ENCODE measurements at places on chromosomes 11 and 22.

DNA sequence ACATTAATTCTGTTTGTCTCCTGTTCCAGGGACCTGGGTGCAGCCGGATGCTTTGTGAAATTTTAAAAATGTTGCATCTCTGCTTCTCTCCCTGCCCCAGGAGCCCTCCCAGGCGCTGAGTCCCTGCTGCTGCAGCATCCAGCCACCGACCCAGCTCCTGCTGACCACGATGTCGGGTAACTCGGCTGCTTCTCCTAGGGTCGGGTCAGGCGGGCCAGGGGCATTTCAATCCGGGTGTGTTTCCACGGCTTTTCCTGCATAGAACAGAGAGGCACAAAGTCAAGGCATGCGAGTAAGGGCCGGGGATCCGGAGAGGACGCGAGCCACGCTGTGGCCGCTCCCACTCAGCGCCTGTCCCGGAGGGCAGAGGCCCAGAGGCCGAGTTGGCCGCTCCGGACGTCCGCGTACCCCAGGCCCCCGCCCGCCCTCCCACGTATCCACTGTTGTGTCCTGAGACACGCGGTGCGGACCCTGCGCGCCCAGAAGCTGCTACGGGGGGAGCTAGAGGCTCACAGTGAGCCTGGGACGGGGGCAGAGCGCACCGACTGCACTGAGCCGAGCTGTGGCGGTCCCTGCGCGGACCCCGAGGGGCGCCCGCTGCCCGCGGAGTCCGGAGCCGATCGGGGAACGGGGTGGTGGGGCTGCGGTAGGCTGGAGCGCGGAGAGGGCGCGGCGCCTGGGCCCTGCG lies at the start of gene POU2AF3:
Gene POU2AF3, plus strand, starts transcription at position 134 of the 688 bp plus-strand sequence. Its CDS starts 36 bp downstream, at position 170.
- no peak for DNase-seq

DNA sequence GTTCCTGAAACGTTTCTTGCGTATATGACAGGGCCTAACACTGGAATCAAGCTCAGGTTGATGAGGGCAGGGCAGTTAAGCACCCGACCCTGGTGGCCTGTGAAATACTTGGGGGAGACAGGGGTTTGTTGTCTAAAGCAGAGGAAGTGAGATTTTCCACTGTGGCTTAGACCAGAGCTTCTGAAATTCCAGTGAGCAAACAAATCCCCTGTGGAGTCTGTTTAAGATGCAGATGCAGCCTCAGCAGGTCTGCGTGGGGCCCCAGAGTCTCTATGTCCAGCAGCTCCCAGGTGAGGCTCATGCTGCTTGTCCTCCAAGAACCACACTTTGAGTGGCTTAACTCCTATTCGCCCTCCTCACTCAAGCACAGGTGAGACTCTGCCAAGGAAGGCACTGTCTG lies 39.1 kb upstream of the PRAME start:
- no peak for DNase-seq

DNA sequence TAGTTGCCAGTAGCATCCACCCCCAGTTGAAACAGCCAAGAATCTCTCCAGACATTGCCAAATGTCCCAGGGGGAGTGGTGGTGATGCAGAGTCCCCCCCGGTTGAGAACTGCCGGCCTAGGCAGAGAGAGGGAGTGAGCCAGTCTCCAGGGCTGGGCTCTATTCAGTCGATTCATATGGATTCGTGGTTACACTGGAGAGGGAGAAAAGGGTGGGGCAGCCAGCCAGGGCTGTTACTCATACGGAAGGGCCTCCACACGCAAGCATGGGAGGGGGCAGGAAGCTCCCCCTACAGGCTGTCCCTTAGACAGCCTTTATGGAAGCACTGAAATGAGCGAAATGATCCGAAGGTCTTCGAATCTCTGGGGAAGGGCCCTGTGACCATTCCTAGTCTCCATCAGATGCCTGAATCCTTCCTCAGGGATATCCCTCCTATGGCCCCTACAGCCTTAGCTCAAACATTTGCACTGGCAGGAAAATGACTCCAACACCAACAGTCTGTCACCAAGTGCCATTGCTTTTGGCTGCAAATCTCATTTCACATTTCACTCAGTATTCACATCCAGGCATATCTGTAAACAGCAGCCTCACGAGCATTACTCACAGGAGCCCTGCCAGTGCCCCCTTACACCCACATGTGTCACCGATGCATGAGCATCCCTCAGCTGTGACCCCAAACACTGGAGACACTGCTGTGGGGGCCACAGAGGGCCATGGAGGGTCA lies 18.4 kb upstream of the TLCD5 start:
- no peak for DNase-seq

DNA sequence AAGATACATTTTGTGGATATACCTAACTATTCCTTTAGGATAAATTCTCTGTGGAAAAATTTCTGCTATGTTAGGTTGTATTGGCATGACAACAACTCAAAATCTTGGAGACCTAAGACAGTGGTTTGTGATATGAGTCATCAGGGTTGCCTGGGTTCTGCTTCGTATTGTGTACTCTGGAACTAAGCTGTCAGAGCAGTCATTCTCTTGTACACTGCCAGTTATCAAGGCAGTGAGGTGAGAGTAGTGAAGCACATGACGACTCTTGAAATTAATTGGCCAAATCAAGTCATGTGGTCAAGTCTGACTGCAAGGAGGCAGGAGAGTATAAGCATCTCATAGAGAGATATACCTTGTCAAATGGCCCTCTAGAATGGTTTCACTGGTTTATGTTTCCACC lies 104.4 kb downstream of the FANCF start:
- no peak for DNase-seq

- DNase-seq = no peak
Measured at GRCh38 chr11:67303132-67303834, at the start of gene SSH3. TSS of gene SSH3 (plus strand) at chr11:67303530. CDS start at chr11:67303626, 96 bp downstream.

- no peak for DNase-seq
Measured at GRCh38 chr11:71116693-71117040, 135.7 kb downstream of the SHANK2 start.

DNA sequence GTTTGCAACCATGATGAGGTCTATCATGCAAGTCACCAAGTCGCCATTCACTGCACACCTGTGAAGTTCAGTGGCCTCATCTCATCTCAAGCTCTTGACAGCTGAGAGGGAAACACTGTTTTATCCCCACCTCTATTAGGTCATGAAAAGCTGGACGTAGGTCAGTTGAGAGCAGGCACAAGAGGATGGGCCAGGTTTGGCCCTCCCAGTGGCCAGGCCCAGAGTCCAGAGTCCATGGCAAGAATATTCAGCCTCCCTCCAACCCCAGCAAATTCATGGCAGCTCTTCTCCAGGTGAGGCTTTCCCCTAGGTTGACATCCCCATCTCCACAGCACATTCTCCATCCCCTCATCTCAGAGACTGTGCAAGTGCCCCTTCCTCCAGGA lies 22.0 kb upstream of the ISX start:
- no peak for DNase-seq

GRCh38 chr22:22167791-22168189 lies 76.8 kb upstream of the VPREB1 start:
- DNase-seq = no peak

DNA sequence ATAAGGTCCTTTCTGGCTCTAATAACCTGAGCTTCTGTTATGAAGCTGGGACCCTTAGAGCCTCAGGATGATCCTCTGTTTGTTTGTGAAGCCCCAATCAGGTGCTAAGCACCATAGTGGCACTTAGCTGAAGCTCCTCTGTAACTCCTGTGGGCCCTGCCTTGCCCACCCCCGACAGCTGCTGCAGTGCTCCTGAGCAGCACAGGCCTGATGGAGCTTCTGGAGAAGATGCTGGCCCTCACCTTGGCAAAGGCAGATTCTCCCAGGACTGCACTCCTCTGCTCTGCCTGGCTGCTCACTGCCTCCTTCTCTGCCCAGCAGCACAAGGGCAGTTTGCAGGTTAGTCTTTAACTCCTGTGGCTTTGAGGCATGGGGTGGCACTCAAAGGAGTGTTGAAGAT lies 19.0 kb upstream of the CCDC134 start:
- no peak for DNase-seq

- DNase-seq = no peak
Measured at GRCh38 chr11:44382656-44383240, 72.8 kb upstream of the ALX4 start.

- DNase-seq = no peak
Measured at GRCh38 chr11:2691991-2692875, 7.6 kb downstream of the KCNQ1OT1 start.

- DNase-seq = no peak
Measured at GRCh38 chr11:58770166-58770565, 38.4 kb upstream of the GLYAT start.
